CD4-positive, alpha-beta memory T cell (primary cell): ENCODE measurements at places on chromosomes 5 and 9.
A peak's percentile ranks its signal among the peaks of the same experiment; 100 is the strongest.

- no peak overlapping the region for H3K4me3 ChIP-seq
- no peak overlapping the region for H3K27ac ChIP-seq
- no peaks in the 10 kb centered on the region for H3K36me3 ChIP-seq
Measured at GRCh38 chr9:127660886-127661741, 45.7 kb upstream of the CFAP157 start.

GRCh38 chr5:2813678-2814077 is 62.2 kb upstream of the IRX2 start:
- no peak overlapping the region for H3K27ac ChIP-seq
- H3K4me1 ChIP-seq = no peaks in the 10 kb centered on the region
- no peaks in the 10 kb centered on the region for H3K27me3 ChIP-seq
- no peak overlapping the region for H3K4me3 ChIP-seq
- H3K36me3 ChIP-seq = no peaks in the 10 kb centered on the region

GRCh38 chr5:76439929-76440328 is 36.8 kb downstream of the IQGAP2 start:
- H3K4me1 ChIP-seq = no peaks in the 10 kb centered on the region
- H3K36me3 ChIP-seq = no peaks in the 10 kb centered on the region
- H3K27ac ChIP-seq = no peak overlapping the region
- no peak for DNase-seq
- H3K4me3 ChIP-seq = no peak overlapping the region

GRCh38 chr9:95316794-95317118 is 753 bp downstream of the FANCC start:
- DNase-seq = no peak
- H3K27me3 ChIP-seq = no peaks in the 10 kb centered on the region
- no peak overlapping the region for H3K4me3 ChIP-seq
- peak overlapping the region; percentile 67 for H3K27ac ChIP-seq

DNA sequence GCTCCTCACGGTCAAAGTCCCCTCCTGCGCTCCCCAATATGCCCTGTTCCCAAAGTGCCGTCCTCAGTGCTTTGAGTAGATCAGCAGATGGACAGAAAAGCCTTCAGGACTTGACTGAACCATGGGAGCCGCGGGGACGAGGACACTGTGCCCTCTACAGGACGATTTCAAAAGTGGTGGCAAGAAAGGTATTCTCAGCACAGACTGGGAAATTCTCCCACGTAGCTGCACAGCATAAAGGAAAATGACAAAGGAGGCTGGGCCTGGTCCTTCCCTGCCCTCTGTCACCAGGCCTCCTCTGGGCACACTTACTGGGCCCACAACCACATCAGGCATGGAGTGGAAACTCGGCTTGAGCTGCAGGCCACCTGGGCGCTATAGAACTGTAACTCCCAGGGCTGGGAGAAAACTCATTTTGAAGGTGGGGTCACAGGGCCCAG is 16.7 kb upstream of the MTMR12 start:
- no peaks in the 10 kb centered on the region for H3K36me3 ChIP-seq
- H3K4me1 ChIP-seq = no peaks in the 10 kb centered on the region
- DNase-seq = peak; percentile 51
- H3K27ac ChIP-seq = no peak overlapping the region
- H3K27me3 ChIP-seq = no peaks in the 10 kb centered on the region

- H3K27me3 ChIP-seq = no peaks in the 10 kb centered on the region
- no peak for DNase-seq
- H3K4me1 ChIP-seq = no peaks in the 10 kb centered on the region
- H3K36me3 ChIP-seq = no peaks in the 10 kb centered on the region
Measured at GRCh38 chr5:10839118-10839517, 78.1 kb upstream of the DAP start.

DNA sequence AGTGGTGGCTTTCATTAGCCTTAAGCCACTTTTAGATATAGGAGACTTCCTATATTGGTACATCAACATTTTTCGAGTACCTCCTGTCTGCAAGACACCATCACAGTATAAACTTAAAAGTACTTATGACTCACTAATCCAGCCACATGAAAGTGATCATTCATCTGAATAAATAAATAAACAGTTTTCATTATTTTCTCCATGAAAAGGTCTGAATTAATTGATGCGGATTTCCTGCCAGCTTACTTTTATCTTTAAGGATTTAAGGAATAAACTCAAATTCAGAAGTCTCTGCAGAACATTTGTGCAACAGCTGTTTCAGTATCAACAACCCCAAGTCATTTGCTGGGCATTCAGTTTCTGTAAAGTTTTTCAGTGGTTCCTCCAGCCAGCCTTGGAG is 4.0 kb downstream of the SAP30L start:
- H3K4me3 ChIP-seq = no peak overlapping the region
- H3K4me1 ChIP-seq = peaks cover 33% of the 10 kb centered on the region
- H3K27me3 ChIP-seq = no peaks in the 10 kb centered on the region
- H3K36me3 ChIP-seq = peaks cover 24% of the 10 kb centered on the region
- no peak for DNase-seq

DNA sequence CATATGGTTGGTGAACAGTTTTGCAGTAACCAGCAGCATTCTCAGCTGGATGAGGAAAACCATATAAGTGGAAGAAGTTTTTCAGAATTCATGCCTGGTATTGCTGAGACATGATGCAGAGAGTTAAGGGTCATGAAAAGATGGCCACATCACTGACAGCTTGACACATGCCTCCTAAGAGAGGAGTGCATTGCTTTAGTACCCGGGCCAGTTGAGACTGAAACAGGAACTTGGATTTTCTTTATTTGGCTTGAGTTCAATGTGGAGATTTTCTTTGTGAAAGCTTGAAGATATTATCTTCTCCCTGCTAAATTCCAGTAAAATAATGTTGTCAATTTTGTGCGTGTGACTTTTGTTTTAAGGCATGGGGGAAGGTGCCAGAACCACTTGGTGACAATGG is 35.8 kb downstream of the HACD4 start:
- H3K4me1 ChIP-seq = peaks cover 19% of the 10 kb centered on the region
- no peak overlapping the region for H3K4me3 ChIP-seq
- DNase-seq = no peak

DNA sequence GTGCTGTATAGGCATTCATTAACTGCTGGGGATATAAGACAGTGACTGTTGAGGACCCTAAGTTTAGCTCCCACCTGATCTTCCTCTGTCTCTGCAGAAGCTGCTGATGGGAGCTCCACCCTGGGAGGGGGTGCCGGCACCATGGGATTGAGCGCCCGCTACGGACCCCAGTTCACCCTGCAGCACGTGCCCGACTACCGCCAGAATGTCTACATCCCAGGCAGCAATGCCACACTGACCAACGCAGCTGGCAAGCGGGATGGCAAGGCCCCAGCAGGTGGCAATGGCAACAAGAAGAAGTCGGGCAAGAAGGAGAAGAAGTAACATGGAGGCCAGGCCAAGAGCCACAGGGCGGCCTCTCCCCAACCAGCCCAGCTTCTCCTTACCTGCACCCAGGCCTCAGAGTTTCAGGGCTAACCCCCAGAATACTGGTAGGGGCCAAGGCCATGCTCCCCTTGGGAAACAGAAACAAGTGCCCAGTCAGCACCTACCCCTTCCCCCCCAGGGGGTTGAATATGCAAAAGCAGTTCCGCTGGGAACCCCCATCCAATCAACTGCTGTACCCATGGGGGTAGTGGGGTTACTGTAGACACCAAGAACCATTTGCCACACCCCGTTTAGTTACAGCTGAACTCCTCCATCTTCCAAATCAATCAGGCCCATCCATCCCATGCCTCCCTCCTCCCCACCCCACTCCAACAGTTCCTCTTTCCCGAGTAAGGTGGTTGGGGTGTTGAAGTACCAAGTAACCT is 22.1 kb downstream of the PCDHGC5 start:
- no peak overlapping the region for H3K27ac ChIP-seq
- peaks cover 20% of the 10 kb centered on the region for H3K4me1 ChIP-seq
- DNase-seq = no peak
- H3K36me3 ChIP-seq = peaks cover 9% of the 10 kb centered on the region

- no peak overlapping the region for H3K27ac ChIP-seq
- H3K27me3 ChIP-seq = no peaks in the 10 kb centered on the region
- H3K4me3 ChIP-seq = no peak overlapping the region
- H3K4me1 ChIP-seq = no peaks in the 10 kb centered on the region
Measured at GRCh38 chr9:33049680-33050361, 24.7 kb downstream of the DNAJA1 start.

DNA sequence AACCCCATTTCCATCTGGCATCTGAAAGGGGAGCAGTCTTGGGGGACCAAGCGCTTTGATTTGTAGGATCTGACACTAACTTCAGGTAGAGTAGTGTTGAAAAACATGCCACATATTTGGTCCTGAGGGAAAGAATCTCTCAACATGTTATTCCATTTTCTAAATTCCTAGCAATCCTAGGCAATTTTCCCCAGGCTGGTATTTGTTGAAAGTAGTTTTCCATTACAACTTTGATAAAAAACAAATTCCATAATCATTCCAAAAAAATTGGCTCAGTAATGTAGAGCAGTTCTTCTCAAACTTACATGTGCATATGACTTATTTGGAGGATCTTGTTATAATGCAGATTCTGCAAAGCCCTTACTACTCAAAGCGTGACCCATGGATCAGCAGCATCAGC is 477.9 kb downstream of the ACTL7B start:
- H3K27me3 ChIP-seq = no peaks in the 10 kb centered on the region
- no peak overlapping the region for H3K27ac ChIP-seq
- H3K36me3 ChIP-seq = no peaks in the 10 kb centered on the region
- no peak overlapping the region for H3K4me3 ChIP-seq

DNA sequence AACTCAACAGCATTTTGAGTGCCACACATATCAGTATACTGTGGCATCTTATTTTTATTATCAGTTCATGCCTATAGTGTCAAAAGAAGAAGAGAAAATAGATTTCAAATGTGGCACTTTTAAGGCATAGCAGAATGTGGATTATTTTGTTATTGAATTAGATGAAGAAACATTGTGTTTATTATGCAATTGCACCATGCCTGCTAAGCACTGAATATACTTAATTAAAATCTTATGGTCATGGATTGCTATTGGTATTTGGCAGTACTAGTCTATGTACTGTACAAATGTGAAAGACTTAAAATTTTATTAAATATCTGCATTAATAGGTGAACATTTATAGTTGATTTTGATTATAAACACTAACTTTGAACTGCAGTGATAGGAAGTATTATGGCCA is 128.8 kb downstream of the FER start:
- H3K4me1 ChIP-seq = no peaks in the 10 kb centered on the region
- H3K36me3 ChIP-seq = no peaks in the 10 kb centered on the region
- DNase-seq = no peak
- H3K4me3 ChIP-seq = no peak overlapping the region
- no peaks in the 10 kb centered on the region for H3K27me3 ChIP-seq

DNA sequence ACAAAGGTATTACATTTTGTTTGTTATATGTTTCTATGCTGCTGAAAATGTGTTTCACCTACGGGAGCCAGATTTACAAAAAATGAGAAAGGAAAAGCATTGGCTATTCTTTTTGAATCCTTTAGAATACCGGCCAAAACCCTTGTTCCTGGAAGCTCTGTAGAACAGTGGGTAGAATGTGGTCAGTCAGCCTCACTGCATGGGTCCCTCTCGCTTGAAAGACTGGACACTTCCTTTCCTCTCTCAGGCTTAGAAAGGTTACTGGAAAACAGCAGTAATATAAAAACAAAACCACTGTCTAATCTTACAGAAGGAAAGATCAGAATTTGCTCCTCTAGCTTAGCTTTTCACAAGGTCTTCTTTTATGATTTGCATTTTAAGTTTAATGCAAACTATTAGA is 45.1 kb downstream of the OSTF1 start:
- no peak for DNase-seq
- H3K4me1 ChIP-seq = peaks cover 20% of the 10 kb centered on the region
- peaks cover 38% of the 10 kb centered on the region for H3K36me3 ChIP-seq
- H3K27me3 ChIP-seq = no peaks in the 10 kb centered on the region

GRCh38 chr9:130421154-130421801 is 23.5 kb upstream of the ASS1 start:
- H3K4me3 ChIP-seq = no peak overlapping the region
- H3K27ac ChIP-seq = no peak overlapping the region
- H3K36me3 ChIP-seq = no peaks in the 10 kb centered on the region
- no peaks in the 10 kb centered on the region for H3K27me3 ChIP-seq
- no peak for DNase-seq

- peak; percentile 52 for DNase-seq
- peaks cover 17% of the 10 kb centered on the region for H3K36me3 ChIP-seq
- H3K4me3 ChIP-seq = peak overlapping the region; percentile 10
- no peaks in the 10 kb centered on the region for H3K27me3 ChIP-seq
Measured at GRCh38 chr5:35855187-35855586, 1.5 kb upstream of the IL7R start.

DNA sequence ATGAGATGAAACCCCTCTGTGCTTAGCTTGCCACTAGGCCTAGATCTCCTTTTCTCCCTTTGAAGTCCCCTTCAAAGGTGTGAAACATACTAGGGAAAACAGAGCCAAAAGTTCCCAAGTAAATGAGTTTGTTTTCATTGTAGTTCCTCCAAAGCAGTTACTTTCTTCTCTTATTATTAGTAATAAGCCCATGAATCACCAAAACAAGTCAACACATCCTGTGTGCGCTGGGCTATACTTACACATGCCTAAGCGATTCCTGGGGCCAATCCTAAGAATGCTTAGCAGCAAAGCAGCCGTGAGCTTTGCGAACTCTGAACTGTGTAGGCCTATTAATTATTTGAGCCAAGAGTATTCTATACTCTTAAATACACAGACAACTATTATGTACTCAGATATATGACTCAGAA is 7.6 kb downstream of the ENC1 start:
- no peaks in the 10 kb centered on the region for H3K27me3 ChIP-seq
- H3K4me3 ChIP-seq = no peak overlapping the region
- no peak overlapping the region for H3K27ac ChIP-seq
- peaks cover 21% of the 10 kb centered on the region for H3K4me1 ChIP-seq
- no peaks in the 10 kb centered on the region for H3K36me3 ChIP-seq

- H3K36me3 ChIP-seq = peaks cover 28% of the 10 kb centered on the region
- H3K4me1 ChIP-seq = peaks cover 14% of the 10 kb centered on the region
- no peak overlapping the region for H3K27ac ChIP-seq
Measured at GRCh38 chr5:62395210-62395950, 8.3 kb downstream of the DIMT1 start.

- H3K4me1 ChIP-seq = no peaks in the 10 kb centered on the region
- H3K36me3 ChIP-seq = no peaks in the 10 kb centered on the region
- DNase-seq = no peak
- no peak overlapping the region for H3K4me3 ChIP-seq
- H3K27me3 ChIP-seq = no peaks in the 10 kb centered on the region
- no peak overlapping the region for H3K27ac ChIP-seq
Measured at GRCh38 chr5:86526811-86527348, 90.9 kb upstream of the COX7C start.

- H3K27ac ChIP-seq = no peak overlapping the region
- DNase-seq = no peak
- H3K27me3 ChIP-seq = no peaks in the 10 kb centered on the region
- no peaks in the 10 kb centered on the region for H3K4me1 ChIP-seq
Measured at GRCh38 chr5:19179571-19179970, 808.4 kb downstream of the CDH18 start.
